ENCODE measurements at places on chromosomes 12 and 14. TPM values are rescaled to one million over a fixed set of nuclear protein-coding genes. Genes with fewer than 3 reads are reported as not detected.
A peak's percentile ranks its signal among the peaks of the same experiment; 100 is the strongest.

RPGRIP1 gene
- not detected for total RNA-seq

SCARB1 gene
- total RNA-seq = 27.1 TPM

GALNT9 gene
- total RNA-seq = not detected

TBX5 gene
- not detected for total RNA-seq

RIN3 gene
- 21.1 TPM for total RNA-seq

GRCh38 chr12:122726080-122726558, 4.5 kb downstream of the HCAR1 start:
- peaks cover 19% of the 10 kb centered on the region for H3K36me3 ChIP-seq
- peak overlapping the region; percentile 70 for H3K4me3 ChIP-seq
- DNase-seq = peak; percentile 27
- no peaks in the 10 kb centered on the region for H3K27me3 ChIP-seq
- peaks cover 65% of the 10 kb centered on the region for H3K4me1 ChIP-seq

DNA sequence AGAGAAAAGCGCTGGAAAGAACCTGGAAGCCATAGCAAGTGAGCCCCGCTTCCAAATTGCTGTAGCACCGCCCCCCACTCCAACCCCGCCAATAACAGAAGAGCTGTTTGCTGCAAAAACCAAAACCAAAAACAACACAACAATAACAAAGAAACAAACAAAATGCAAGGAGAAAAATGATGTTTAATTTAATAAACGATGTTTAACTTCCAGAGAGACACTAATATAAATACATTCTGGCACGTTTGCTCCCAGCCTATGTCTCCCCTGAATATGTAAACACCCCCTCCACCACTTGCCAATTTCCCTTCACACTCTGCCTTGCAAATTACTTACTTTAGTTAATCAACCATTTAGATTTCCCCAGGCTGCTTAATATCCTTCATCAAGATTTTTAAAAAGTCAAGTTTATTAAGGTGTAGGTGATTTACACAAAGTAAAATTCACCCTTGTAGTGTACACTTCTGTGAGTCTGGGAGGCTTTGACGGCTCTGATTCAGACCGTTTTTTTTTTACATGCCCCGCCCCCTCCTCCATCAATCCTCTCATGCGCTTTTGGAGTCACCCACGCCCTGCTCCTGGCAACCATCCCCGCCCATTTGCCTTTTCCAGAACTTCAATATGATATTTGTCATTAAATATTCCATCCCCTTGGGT, 482 bp upstream of the IFI27L2 start:
- H3K27ac ChIP-seq = no peak overlapping the region
- peak overlapping the region; percentile 81 for H3K4me3 ChIP-seq
- H3K36me3 ChIP-seq = no peaks in the 10 kb centered on the region
- H3K4me1 ChIP-seq = peaks cover 19% of the 10 kb centered on the region
- DNase-seq = peak; percentile 21
- H3K27me3 ChIP-seq = peaks cover 20% of the 10 kb centered on the region

GRCh38 chr14:100285021-100285912, 21.0 kb downstream of the SLC25A29 start:
- H3K27me3 ChIP-seq = no peaks in the 10 kb centered on the region
- H3K4me1 ChIP-seq = peaks cover 8% of the 10 kb centered on the region
- peaks cover 14% of the 10 kb centered on the region for H3K36me3 ChIP-seq

DNA sequence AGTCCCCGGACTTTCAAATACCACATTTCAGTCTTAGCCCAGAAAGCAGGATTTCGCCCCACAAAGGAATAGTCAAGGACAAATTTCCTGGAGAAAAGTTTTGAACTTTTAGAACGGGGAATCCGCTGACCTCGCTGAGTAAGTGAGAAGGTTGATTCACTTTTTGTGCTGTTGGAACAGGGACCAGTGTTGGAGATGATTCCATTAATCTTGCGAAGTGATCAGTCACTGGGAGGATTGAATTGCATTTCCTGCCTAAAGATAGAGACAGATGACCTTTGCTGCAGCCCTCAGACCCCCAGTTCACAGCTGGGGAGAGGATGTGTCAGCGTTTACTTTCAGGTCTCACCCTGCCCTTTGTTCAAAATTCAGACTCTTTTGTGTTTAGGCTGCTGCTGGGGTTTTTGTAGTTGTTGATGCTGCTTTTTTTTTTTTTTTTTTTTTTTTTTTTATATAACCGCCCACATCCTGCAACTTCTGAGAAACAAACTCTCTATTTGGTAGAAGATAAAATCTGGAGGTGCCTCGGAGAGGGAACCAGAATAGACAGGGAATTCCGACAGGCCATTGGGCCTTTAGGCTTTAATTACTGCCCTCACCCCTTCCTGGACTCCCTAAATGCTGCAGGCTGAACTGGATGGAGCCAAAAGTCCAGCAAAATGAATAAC, 9.8 kb upstream of the KDM2B start:
- peak overlapping the region; percentile 76 for H3K4me3 ChIP-seq
- peaks cover 31% of the 10 kb centered on the region for H3K4me1 ChIP-seq
- DNase-seq = peak; percentile 68
- H3K27me3 ChIP-seq = no peaks in the 10 kb centered on the region

SLC5A8 gene
- total RNA-seq = not detected

HOXC4 gene
- 0.14 TPM for total RNA-seq

GLS2 gene
- total RNA-seq = 1.5 TPM

CLEC4D gene
- total RNA-seq = not detected

WNT1 gene
- 0.60 TPM for total RNA-seq

GRCh38 chr12:127987199-127987901, 279.6 kb upstream of the TMEM132C start:
- H3K27ac ChIP-seq = no peak overlapping the region
- H3K4me3 ChIP-seq = no peak overlapping the region
- no peak for DNase-seq
- no peaks in the 10 kb centered on the region for H3K36me3 ChIP-seq
- H3K4me1 ChIP-seq = no peaks in the 10 kb centered on the region
- no peaks in the 10 kb centered on the region for H3K27me3 ChIP-seq

DNA sequence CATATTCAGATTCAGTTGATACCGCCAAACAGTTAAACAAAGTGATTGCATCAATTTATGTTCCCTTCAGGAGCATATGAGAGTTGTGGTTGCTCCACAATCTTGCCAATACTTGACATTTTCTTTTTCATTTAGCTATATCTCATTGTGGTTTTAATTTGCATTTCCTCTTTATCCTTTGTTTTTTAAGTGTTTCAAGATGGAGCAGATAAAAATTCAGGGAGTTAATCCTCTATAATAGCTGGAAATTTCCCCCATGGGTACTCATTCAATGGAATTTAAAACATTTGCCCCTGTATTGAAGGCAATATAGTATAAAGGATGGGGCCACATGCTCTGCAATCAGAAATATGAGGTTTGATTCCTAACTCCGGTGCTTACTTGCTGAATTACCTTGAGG, 1.1 kb upstream of the EXD2 start:
- no peaks in the 10 kb centered on the region for H3K36me3 ChIP-seq
- H3K4me1 ChIP-seq = peaks cover 19% of the 10 kb centered on the region
- no peak overlapping the region for H3K4me3 ChIP-seq

GARIN6 gene
- not detected for total RNA-seq

STAT6 gene
- total RNA-seq = 333 TPM

- H3K4me1 ChIP-seq = peaks cover 10% of the 10 kb centered on the region
- no peaks in the 10 kb centered on the region for H3K36me3 ChIP-seq
- H3K4me3 ChIP-seq = no peak overlapping the region
- no peak overlapping the region for H3K27ac ChIP-seq
- peaks cover 8% of the 10 kb centered on the region for H3K27me3 ChIP-seq
These were observed 31.4 kb upstream of the SLC2A13 start for GRCh38 chr12:40137252-40137651.

- no peaks in the 10 kb centered on the region for H3K27me3 ChIP-seq
- peaks cover 18% of the 10 kb centered on the region for H3K4me1 ChIP-seq
- H3K27ac ChIP-seq = peak overlapping the region; percentile 4
- H3K4me3 ChIP-seq = no peak overlapping the region
- DNase-seq = no peak
These were observed 102.5 kb upstream of the BBS10 start for GRCh38 chr12:76450690-76451089.

DDX47 gene
- total RNA-seq = 120 TPM

DNA sequence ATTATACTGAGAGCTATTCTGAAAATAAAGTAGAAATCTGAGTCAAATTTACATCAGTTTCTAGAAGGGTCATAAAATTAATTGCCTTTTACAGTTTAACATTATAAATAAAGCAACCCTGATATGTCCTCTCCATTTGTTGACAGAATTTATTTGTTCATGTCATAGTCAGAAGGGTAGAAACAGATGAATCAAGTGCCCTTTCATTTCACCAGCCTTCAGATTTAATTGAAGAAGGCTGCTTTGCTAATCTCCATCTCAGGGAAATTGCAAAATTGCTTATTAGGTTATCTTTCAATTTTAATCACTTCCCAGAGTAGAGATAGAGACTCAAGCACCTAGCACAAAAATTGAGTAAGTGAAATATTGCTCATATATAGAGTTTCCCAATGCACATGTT, 76.8 kb downstream of the ATXN7L3B start:
- no peaks in the 10 kb centered on the region for H3K27me3 ChIP-seq
- no peak overlapping the region for H3K27ac ChIP-seq
- no peak overlapping the region for H3K4me3 ChIP-seq

DNA sequence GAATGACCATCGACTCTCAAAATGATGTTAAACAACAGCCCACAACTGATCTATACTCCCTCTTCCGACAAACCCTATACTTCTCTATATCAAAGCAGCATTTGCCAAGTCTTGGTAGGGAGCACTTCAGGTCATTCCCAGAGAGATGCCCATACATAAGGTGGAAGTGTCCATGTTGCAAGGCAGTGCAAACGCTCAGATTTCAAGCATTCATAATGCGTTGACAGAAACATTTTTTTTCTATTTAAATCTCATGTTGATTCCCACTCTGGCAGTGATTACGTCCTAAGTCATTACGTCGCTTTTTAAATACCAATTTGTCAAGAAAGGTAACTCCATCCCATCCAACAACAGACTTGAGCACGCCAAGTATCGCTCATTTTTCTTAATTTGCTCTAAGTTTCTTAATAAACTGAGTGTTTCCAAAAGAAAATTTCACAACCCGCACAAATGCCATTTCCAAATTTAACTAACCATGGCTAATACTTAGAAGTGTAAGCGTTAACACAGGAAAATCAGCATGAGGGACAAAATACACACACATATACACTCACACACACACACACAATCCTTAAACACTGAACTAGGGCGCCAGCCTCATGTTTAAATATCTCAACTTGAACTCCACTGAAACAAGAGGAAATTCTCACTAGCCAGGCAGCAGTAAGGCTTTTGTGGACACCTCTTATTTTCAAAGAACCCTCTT, 1.1 kb downstream of the GXYLT1 start:
- no peak for DNase-seq
- peak overlapping the region; percentile 60 for H3K27ac ChIP-seq
- H3K4me1 ChIP-seq = peaks cover 32% of the 10 kb centered on the region
- peaks cover 3% of the 10 kb centered on the region for H3K36me3 ChIP-seq
- peaks cover 7% of the 10 kb centered on the region for H3K27me3 ChIP-seq
- peak overlapping the region; percentile 92 for H3K4me3 ChIP-seq

DNA sequence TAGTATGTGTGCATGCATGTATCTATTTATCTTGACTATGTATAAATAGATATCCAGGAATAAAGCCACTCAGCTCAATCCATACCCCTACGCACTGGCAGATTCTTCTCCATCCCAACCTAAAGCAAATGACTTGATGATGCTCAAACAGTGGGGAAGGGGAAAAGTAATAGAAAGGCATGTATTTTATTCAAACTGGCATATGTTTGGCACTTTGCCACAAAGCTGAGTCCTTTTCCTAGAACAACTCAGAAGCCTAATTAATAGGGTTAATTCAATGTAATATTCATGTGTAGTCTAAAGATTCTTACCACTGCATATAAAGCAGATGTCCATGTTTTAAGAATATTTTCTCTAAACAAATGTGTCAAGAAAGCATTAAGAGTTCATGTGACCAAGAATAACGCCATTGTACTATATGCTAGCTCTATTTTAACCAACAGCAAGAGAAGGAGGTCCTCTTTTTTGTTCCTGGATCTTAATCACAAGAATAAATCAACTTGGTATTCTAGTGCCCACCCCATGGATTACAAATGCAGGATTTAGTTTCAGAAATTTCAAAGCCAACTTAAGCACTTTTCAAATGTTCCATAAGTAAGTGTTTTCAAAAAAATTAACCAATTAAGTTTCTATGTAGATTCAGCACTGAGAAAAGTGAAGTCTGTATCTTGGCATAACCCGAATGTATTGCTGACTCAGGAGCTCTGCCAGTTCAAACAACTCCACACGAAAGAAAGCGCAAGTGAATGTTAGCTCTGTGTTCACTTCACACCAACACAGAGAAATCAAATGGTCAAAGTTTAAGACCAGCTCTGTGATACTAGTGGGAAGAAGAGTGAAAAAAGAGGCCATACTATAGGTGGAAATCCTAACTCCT, 233.6 kb downstream of the MED13L start:
- no peak overlapping the region for H3K4me3 ChIP-seq
- peaks cover 3% of the 10 kb centered on the region for H3K4me1 ChIP-seq
- no peak for DNase-seq
- H3K36me3 ChIP-seq = no peaks in the 10 kb centered on the region
- H3K27me3 ChIP-seq = no peaks in the 10 kb centered on the region
- no peak overlapping the region for H3K27ac ChIP-seq

DNA sequence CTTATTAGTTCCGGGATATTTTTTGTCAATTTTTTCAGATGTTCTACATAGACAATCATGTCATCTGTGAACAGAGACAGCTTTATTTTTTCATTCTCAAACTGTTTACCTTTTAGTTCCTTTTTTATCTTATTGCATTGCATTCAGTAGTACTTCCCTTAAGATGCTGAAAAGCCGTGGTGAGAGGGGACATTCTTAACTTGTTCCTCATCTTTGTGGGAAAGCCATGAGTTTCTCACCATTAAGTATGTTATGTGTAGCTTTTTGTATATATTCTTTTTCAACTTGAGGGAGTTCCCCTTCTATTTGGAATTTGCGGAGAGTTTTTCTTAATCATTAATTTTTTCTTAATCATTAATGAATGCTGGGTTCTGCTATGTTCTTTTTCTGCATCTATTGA, 1727.1 kb upstream of the SEL1L start:
- H3K36me3 ChIP-seq = no peaks in the 10 kb centered on the region
- H3K27me3 ChIP-seq = no peaks in the 10 kb centered on the region
- DNase-seq = no peak

RCOR1 gene
- total RNA-seq = 24.3 TPM

- no peaks in the 10 kb centered on the region for H3K27me3 ChIP-seq
- no peak for DNase-seq
- no peak overlapping the region for H3K4me3 ChIP-seq
These were observed 164.5 kb downstream of the STXBP6 start for GRCh38 chr14:24885410-24885913.

DNA sequence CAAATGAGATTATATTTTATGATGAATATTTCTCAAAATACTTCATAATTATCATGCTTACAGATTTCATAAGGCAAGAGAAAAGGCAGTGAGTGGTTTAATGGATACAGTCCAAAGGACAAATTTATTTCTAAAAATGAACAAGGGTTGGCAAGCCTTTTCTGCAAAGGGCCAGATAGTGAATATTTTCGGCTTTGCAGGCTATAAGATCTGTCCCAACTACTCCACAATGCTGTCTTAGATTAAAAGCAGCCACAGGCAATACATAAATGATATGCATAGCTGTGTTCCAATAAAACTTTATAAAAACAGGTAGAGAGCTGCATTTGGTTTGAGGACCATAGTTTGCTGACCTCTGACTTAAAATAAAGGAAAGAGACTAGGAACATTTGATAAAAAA, 42.9 kb upstream of the STK38L start:
- H3K27ac ChIP-seq = no peak overlapping the region
- no peaks in the 10 kb centered on the region for H3K36me3 ChIP-seq
- peaks cover 14% of the 10 kb centered on the region for H3K4me1 ChIP-seq
- no peaks in the 10 kb centered on the region for H3K27me3 ChIP-seq
- H3K4me3 ChIP-seq = no peak overlapping the region

SDR9C7 gene
- not detected for total RNA-seq

Measured in activated T-helper 2 cell treated with anti-CD3 and anti-CD28 coated beads, Interferon-gamma antibody, Interleukin-2, Interleukin-4, amounts not matched to agents 10 μg/mL and 5 μg/mL and 100 μg/mL, durations not matched to agents 14 hours and 24 hours and 36 hours (primary cell).